ENCODE measurements at places on chromosomes 1 and 21.

DNA sequence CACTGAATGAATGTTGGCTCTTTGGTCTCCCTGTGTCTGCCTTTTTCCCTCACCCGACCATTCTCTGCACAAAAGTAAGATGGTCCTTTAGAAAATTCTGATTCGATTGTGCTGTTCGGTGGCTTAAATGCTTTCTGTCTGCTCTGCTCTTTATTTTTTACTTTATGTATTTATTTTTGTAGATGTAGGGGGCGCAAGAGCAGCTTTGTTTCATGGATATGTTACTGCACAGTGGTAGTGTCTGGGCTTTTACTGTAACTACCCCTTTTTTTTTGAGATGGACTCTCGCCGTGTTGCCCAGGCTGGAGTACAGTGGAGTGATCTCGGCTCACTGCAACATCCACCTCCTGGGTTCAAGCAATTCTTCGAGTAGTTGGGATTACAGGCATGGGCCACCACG lies 15.7 kb downstream of the NLRP3 start:
- DNase-seq, result no peak

GRCh38 chr1:204128964-204129896 lies 22.6 kb downstream of the ETNK2 start:
- peak; percentile 68 for DNase-seq

GRCh38 chr21:16372586-16372985 lies 642.8 kb downstream of the USP25 start:
- no peak for DNase-seq

DNA sequence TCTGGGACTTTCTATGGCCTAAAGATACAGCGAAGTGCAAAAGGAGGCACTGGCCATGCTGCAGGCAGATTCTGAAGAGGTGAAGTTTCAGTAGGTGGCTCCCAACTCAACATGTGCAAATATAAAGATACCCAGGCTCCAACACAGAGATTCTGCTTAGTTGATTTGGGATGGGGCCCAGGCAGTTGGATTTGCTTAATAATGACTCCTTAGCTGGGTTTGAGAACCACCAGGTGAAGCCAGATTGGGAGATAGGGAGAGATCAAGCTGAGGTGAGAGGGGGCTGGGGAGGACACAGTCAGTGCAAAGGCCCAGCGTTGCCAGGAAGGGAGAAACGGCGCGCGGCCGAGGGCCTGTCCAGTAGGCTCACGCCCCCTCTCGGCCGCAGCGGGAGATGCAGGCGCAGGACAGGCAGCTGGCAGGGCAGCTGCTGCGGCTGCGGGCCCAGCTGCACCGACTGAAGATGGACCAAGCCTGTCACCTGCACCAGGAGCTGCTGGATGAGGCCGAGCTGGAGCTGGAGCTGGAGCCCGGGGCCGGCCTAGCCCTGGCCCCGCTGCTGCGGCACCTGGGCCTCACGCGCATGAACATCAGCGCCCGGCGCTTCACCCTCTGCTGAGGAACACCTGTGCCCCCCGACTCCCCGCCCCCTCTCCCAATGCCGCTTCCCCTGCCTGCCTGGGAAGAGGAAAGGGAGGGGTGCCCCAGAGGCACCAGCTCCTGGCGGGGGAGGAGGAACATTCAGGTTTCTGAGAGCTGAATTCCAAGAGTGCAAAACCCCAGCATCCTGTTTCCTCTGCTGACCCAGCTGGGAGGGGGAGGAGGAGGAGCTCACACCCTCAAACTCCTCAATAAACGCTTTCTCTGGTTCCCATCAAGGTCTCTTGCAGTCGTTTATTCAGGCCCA lies 1.2 kb downstream of the FAM167B start:
- peak; percentile 96 for DNase-seq

DNA sequence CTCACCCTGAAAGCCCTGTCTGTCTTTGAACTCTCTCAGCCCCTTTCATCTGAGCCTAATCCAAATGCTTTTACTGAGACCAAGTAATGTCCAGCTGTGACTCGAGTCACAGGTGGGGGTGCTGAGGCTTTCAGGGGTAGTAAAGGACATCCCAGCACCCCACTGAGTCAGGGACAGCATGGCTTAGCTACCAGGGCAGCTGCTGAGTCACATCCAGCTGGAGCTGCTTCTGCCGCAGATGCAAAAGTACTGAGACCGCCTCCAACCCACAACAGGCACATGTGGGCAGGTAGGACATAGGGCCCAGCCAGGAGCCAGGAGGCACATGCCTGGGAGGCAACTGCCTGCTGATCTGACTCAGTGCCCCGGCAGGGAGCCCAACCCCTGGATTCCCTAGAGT lies 6.7 kb upstream of the VSIG8 start:
- DNase-seq, result no peak

GRCh38 chr1:17551755-17552234 lies 12.3 kb downstream of the ARHGEF10L start:
- DNase-seq, result peak; percentile 63

- DNase-seq, result no peak
Measured at GRCh38 chr1:109816975-109817535, 53.3 kb upstream of the EPS8L3 start.

DNA sequence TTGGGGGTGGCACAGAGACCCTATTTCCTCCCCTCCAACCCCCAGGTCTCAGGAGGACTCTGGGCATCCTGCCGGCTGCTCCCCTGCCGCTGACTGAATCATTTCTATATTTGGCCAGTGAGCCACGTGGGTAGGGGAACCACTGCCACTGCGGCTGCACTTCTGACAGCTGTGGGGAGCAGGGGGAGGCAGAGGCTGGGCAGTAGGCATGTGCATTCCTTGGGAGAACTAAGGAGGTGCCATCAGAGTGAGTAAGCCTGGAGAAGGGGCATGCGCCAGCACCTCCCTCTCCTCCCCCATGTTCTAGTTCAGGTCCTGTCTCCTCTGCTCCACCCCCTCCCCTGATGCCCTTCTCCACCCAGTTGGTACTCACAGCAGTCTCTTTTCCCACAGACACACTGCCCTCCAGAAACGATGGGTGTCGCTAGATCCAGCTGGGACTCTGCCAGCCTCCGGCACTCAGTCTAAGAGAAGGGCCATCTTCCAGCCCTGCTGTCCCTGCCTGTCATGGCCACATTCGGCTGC lies 12.0 kb downstream of the PPFIA4 start:
- DNase-seq, result no peak

GRCh38 chr1:45884700-45885099 lies 81.3 kb downstream of the MAST2 start:
- peak; percentile 18 for DNase-seq

GRCh38 chr1:84835169-84835568 lies 57.8 kb downstream of the LPAR3 start:
- no peak for DNase-seq

GRCh38 chr1:94418664-94419655 lies 771 bp downstream of the ABCD3 start:
- DNase-seq, result no peak

- no peak for DNase-seq
Measured at GRCh38 chr1:153432874-153433681, 16.8 kb downstream of the S100A7A start.

GRCh38 chr1:34865981-34866761 lies 6.6 kb upstream of the SMIM12 start:
- DNase-seq, result peak; percentile 87

GRCh38 chr1:187010571-187011309 lies 182.0 kb downstream of the PLA2G4A start:
- DNase-seq, result no peak

DNA sequence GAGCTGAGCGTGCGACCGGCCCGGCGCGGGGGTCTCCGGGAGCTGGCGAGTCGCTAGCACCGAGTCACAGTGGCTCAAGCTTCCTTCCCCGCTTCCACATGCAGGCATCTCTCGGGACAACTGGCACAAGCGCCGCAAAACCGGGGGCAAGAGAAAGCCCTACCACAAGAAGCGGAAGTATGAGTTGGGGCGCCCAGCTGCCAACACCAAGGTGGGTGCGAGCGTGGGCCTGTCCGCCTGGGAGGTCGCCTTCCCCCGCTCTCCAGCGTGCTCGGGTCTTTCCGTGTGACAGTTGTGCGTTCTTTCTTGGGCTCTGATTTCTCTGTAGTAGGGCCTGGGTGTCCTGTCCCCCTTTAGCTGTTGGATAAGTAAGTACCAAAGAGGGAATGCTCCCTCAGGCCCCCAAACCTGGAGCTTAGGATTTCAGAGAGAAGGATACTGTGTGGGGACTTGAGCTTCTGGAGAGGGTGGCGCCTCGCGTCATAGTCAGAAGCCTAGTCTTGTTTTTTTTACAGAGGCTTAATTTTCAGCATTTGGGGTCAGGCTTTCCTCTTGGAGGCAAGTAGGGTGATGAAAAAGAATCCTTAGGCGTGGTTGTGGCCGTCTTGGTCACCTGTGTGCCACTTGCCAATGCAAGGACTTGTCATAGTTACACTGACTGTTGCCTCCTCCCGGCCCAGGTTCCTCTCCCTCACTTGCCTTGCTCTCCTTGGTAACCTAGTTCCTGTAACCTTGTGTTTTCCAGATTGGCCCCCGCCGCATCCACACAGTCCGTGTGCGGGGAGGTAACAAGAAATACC lies 790 bp downstream of the RPS8 start:
- no peak for DNase-seq

DNA sequence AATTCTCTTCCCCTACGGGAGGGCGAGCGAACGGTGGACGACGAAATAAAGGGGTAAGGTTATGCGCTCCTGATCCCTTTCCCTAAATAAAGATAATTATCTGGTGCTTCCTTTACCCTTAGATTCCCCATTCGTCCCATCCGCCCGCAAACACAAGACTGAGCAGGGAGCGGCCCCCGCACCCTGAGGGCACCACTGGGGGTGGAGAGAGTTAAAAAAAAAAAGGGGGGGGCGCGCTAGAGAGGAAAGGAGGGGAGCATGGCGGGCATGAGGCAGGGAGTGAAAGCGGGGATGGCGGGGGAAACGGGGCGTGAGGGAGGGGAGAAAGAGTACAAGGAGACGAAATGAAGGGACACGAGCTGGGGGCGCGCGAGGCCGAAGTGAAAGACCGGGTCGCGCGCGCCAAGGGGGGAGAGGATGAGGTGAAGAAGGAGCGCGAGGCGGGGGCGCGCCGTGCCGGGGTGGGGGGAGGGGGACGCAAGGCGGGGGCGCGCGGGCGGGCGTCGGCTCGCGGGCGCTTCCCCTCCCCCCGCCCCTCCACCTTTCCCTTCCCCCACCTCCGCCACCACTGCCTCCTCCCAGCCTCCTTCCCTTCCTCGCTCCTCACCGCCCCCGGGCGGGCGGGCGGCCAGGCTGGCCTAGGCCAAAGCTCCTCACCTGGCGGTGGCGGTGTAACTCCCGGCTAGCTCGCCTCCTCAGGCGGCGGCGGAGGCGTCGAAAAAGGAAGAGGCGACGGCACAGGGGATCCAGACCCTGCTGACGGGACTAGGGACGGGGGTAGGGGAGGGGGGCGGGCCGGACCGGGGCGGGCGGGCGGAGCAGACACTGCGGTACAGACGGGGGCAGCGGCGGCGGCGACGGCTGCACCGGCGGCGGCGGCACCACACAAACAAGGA lies 448 bp downstream of the GATAD2B start:
- DNase-seq, result peak; percentile 81

DNA sequence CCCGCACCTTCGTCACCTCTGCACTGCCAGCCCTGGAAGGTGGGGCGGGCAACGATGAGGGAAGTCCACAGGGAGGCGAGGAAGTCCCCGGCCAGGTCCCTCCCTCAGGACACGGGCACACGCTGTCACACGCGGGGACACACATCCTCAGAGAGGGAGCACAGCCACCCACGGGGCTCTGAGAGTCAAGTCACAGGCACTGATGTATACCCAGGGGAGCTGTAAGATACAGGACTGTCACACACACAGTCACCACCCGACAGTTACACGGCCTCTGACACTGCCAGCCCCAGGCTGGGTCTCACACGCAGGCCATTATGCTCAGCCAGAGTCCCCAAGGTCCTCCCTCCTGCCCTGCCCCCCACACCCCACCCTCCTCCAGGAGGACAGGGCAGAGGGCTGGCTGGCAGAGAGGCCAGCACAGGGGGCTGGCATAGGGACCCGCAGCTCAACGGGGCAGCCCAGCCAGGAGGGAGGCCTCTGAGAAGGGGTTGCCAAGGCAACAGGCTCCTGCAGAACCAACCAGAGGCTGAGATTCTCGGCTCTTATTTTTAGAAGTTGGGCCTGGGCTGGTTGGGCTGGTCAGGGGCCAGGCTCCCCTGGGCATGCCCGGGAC lies 17.7 kb upstream of the ADGRB2 start:
- no peak for DNase-seq

DNA sequence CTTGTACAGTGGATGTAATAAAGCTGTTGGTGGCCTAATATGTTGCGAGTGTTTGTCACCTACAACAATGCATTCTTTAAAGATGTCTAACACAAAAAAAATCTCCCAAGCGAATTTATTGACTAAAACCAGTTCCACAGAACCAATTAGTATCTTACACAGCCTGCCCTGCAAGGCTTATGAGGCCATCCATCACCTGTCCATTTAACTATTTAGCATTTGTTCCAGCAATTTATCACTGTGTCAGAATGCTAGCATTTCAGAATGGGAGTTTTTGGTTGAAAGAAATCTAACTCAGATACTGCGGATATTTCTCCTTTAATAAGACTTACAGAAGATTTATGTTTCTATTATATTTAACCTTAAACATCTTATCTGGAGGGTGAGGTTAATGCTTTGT lies 831.1 kb upstream of the PRMT6 start:
- DNase-seq, result no peak

- DNase-seq, result no peak
Measured at GRCh38 chr1:66494482-66494881, 39.5 kb upstream of the SGIP1 start.

DNA sequence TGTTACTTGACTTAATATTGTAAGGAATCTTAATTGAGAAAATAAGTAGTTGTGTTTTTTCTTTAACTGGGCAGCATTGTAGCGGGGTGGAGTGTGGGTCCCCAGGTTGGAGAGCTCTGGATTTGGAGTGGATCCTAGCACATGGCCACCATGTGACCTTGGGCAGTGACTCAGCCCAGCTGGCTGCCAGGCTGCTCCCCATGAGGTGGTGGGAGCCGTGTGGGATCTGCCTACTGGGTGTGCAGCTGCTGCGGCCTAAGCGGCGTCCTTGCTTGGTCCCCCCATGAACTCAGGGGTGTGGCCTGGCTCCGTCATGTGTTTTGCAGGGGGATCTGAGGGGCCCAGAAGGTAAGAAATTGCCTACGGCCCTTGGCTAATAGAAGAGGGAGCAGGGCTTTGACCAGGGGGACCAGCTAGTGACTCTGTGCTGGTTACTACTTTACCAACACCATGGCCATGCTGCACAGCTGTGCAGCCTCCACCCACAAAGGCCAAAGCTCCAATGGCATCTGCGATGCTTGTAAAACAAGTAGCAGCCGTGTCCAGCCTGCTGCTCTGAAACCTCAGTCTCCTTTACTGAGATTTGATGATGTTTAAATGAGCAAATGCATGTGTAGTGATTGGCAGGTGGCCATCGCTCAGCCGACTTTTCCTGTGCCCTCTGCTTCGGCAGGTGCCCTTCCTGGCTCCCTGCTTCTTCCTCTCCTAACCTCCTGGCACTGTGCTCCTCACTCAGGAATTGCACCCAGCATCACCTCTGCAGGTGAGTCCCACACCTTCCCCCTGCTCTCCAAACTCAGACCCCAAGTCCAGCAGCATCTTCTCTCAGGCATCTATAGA lies 68.3 kb downstream of the ADARB1 start:
- DNase-seq, result no peak

GRCh38 chr1:81435175-81435574 lies 365.6 kb upstream of the ADGRL2 start:
- no peak for DNase-seq

- no peak for DNase-seq
Measured at GRCh38 chr1:227767401-227768124, 32.3 kb downstream of the SNAP47 start.

- DNase-seq, result no peak
Measured at GRCh38 chr1:8317647-8318381, at the start of gene SLC45A1. TSS of gene SLC45A1 (plus strand) at chr1:8318114. CDS start at chr1:8324330, 6,216 bp downstream.

Data from NCI-H774 (cell line).